ENCODE measurements at places on chromosomes 13 and 19. TPM values are rescaled to one million over a fixed set of nuclear protein-coding genes. Genes with fewer than 3 reads are reported as not detected.

ZNF235 gene
- 3.4 TPM for total RNA-seq

IFNL1 gene
- total RNA-seq, result not detected

PCDH17 gene
- under 0.01 TPM for total RNA-seq

CD177 gene
- total RNA-seq, result not detected

SWSAP1 gene
- total RNA-seq, result 1.2 TPM

TPTE2 gene
- total RNA-seq, result not detected

GIPC3 gene
- 0.20 TPM for total RNA-seq

ZNF699 gene
- 9.8 TPM for total RNA-seq

Data from cardiac ventricle fibroblast (primary cell).